ENCODE measurements at places on chromosomes 1 and 21.

GRCh38 chr1:8965121-8965820 lies 19.6 kb downstream of the CA6 start:
- no peak for DNase-seq

GRCh38 chr1:98783821-98784220 lies 122.3 kb downstream of the SNX7 start:
- peak; percentile 37 for DNase-seq

GRCh38 chr21:26539566-26539965 lies 33.5 kb downstream of the CYYR1 start:
- no peak for DNase-seq

DNA sequence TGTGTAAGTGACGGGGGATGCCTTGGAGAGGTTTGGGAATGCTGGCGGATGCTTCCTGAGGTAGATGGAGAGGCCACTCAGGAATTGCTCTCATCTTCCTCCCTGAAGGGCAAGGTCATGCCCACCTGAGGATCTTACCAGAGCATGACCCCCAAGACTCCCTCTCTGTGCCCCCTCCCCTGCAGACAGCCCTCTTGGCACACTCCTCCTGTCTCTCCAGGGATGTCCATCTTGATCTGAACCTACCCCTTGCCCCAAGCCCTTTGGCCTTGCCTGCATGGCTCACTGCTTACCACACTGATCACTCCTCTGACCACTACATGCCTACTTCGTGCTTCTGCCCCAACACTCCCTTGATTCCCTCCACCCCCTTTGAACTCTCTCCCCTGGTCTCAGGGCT lies 17.9 kb upstream of the MPL start:
- no peak for DNase-seq

GRCh38 chr21:37119421-37120218 lies 46.6 kb downstream of the TTC3 start:
- peak; percentile 23 for DNase-seq

DNA sequence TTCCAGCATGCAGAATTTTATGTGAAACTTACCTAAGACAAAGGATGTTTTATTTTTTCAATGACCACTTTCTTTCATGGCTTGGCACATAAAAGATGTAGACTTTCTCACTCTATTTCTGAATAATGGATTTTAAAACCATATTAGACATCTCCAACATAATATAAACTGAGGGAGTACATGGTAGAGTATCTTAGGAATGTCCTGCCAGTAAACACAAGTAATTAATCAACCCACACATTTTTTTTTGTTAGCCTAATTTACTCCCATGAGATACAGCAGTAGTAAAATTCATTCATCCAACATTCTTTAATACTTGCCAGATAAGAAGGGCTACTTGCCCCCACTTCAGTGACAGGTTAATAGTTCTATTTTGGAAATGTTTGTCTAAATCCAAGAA lies 235.4 kb upstream of the ADAMTS5 start:
- no peak for DNase-seq

- DNase-seq = no peak
Observed at GRCh38 chr1:182845379-182845778, 6.2 kb downstream of the DHX9 start.

- peak; percentile 1 for DNase-seq
Observed at GRCh38 chr1:152515434-152515783, 1.1 kb downstream of the CRCT1 start.

GRCh38 chr1:96808191-96808590 lies 86.6 kb downstream of the PTBP2 start:
- no peak for DNase-seq

DNA sequence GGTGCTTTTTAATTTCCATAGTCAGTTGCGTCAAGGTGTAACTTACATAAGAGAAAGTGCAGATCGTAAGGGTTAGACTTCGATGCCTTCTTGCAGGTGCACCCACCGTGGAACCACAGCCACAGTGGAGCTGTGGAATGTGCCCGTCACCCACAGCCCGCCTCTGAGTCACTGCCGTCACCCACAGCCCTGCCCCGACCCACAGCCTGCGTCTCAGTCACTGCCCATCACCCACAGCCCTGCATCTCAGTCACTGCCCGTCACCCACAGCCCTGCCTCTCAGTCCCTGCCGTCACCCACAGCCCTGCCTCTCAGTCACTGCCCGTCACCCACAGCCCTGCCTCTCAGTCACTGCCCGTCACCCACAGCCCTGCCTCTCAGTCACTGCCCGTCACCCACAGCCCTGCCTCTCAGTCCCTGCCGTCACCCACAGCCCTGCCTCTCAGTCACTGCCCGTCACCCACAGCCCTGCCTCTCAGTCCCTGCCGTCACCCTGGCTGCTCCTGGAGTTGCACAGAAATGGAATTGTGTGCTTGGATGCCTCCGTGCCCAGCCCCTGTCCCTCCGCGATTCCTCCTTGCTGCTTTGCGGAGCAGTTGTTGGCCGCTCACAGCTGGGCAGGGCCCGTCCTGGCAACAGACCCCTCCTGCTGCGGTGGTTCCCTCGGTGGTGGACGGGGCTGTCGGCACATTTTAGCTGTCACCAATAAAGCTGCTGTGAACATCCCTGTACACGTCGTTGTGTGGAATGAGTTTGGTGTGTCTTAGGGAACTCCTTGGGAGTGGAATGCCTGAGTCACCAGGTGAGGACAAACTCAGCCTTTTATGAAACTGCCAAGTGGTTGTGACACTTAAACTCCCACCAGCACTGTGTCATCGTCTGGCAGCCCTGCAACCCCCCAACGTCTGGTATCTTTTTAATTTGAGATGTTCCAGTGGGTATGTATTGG lies 44.9 kb upstream of the COL6A2 start:
- no peak for DNase-seq

- no peak for DNase-seq
Observed at GRCh38 chr1:56145581-56145980, 433.8 kb downstream of the PLPP3 start.

DNA sequence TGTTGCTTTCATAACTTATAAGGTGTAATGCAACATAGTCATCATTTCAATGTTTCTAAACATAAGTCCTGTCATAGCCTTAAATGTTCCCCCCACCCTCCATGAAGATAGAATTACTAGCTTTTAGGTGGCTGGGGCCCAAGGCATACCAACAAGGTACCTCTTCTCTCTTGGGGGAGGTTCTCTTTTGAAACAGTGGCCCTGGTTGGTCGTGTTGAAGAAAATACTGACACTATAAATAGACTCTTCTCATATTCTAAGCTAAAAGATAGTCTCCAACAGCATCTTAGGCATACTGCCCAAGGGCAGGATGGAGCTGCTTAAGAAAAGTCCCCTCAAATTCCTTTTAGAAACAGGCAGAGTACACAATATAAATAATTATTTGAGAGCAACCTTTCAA lies 255.0 kb downstream of the FAF1 start:
- DNase-seq = no peak

DNA sequence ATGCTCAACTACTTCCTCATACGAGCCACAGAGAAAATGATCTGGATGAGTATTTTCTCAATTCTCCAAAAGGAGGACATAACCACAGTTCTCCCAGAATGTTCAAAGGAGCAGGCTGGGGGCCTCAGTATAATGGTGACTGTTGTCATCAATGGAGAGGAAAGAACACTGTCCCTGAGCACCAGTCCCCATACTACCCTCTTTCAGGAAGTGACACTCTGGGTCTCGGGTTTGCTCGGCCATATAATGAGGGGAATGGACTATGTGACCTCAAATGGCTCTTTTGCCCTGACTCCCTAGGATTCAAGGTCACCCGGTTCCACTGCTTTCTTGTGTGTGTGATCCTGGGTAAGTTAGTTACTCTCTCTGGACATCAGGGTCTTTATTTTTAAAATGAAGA lies 22.8 kb downstream of the SLC9A1 start:
- no peak for DNase-seq

- DNase-seq = no peak
Observed at GRCh38 chr1:71948561-71948960, 333.8 kb downstream of the NEGR1 start.

- no peak for DNase-seq
Observed at GRCh38 chr1:202952818-202953217, 5.3 kb downstream of the ADIPOR1 start.

DNA sequence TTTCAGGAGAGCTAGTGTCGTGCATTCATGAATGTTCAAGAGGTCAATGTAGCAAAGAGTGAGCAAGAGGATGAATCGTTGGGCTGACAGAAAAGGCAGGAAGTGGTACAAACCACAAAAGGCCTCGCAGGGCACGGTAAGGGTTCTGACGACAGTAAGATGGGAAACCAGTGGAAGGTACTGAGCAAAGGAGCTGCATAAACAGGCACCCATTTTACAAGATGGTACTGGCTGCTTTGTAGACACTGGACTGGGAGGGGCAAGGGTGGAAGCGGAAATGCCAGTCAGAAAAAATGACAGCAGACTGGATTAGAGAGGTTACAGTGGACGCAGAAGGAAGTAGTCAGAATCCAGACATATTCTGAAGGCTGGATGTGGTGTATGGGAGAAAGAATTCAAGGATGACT lies 123.5 kb downstream of the PTPN14 start:
- DNase-seq = no peak

- no peak for DNase-seq
Observed at GRCh38 chr1:223046011-223046410, 97.0 kb downstream of the TLR5 start.

DNA sequence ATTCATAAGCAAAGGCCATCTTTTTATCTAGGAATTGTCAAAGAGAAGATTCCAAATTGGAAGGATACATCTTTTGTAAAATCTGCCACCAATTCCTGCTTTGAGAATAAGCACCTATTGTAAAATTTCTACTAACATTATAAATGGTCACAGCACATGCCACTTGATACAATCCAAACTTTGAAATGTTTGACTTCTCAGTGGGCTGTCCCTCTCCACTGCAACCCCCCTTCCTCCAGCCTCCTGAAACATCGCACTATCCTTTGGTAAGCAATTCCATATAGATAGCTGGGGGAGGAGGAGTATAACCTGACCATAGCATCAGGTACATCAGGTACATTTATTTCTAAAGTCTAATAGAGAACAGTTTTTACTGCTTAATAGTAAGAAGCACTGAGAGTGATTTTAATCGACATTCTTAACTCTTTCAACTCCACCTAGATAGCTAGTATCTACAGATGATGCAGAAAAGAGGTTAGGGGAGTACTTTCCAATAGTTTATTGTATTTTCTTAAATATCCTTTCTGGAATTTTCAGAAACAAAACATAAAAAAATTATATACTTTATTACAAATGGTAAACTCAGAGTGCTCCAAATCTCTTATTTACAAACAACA lies 2.9 kb downstream of the JUN start:
- peak; percentile 6 for DNase-seq

- DNase-seq = no peak
Observed at GRCh38 chr1:192311281-192311680, 5.5 kb upstream of the RGS21 start.

- peak; percentile 15 for DNase-seq
Observed at GRCh38 chr1:83102630-83103071, 896.3 kb downstream of the TTLL7 start.

DNA sequence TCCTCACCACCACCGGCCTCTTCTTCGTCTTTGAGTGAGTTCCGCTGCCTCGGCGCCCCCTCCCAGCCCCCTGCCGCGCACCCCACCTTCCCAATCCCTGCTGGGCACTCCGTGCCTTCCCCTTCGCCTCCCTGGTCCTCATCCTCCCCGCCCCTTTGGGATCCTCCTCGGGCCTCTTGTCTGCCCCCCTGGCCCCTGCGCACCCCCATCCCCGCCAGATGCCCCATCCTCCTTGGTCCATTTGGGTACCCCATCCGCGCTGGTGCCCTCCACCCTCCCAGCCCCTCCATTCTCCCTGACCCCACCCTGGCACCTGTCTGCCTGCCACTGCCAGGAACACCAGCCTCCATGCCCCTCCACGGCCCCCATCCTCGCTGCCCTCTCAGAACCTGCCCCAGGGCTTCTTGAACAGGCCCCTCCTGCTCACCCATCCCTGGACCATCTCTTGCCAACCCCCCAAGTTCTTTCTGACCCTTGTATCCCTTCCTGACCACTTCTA lies 667 bp downstream of the ZDHHC18 start:
- DNase-seq = no peak

- DNase-seq = no peak
Observed at GRCh38 chr1:148263906-148264255, 111.8 kb upstream of the NBPF11 start.

- DNase-seq = peak; percentile 30
Observed at GRCh38 chr1:147496571-147497210, 44.6 kb upstream of the BCL9 start.

- DNase-seq = no peak
Observed at GRCh38 chr1:69835955-69836354, 268.2 kb downstream of the LRRC7 start.

DNA sequence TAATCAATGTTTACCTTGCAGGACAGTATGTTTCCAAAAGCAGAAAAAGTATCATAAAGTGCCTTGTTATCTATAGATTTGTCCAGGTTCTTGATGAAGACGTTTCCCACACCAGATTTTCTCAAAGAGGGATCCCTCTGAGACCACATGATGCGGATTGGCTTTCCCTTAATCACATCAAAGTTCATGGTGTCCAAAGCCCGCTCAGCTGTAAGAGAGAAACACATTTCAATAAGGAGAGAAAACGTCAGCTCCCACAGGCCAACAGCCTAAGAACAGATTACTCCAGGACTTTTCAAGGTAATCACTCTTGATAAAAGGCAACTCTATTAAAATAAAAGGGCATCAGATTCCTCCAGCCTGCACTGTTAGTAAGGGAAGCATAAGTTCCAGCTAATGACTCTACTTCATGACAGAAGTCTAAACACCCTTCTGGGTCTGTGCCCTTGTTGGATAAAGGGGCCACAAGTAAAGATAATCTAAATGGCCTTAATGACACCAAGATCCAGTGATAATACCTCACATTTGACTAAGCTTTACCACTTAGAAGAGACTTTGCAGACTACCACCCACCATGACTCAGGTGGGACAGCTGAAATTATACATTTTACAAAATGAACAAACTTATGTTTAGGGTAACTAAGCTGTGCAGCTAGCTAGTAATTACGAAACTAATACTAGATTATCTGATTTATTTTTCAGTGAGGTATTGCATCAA lies 4.1 kb downstream of the PABPC4 start:
- no peak for DNase-seq

- DNase-seq = no peak
Observed at GRCh38 chr1:174189428-174190062, 30.2 kb downstream of the RABGAP1L start.

GRCh38 chr1:20733360-20733975 lies 965 bp upstream of the SH2D5 start:
- no peak for DNase-seq

GRCh38 chr1:3770047-3770765 lies 2.3 kb upstream of the SMIM1 start:
- DNase-seq = no peak
